ENCODE measurements at places on chromosomes 1 and 21.

DNA sequence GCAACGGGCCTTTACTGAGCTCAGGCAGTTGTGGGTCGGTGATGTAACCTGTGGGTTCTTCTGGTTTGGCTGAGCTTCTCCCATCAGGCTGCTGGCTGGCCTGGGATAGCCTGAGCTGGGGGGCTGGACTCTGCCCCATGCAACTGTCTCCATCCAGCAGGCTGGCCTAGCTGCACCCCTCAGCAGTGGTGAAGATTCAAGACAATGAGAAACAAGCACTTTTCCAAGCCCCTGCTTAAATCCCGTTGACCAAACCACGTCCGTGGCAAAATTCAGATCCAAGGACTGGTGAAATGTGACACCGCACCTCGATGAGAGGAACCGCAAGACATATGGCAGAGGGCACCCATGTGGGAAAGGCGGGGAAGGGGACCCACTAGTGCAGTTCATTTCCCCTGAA lies 25.6 kb downstream of the PRSS38 start:
- no peak for DNase-seq

DNA sequence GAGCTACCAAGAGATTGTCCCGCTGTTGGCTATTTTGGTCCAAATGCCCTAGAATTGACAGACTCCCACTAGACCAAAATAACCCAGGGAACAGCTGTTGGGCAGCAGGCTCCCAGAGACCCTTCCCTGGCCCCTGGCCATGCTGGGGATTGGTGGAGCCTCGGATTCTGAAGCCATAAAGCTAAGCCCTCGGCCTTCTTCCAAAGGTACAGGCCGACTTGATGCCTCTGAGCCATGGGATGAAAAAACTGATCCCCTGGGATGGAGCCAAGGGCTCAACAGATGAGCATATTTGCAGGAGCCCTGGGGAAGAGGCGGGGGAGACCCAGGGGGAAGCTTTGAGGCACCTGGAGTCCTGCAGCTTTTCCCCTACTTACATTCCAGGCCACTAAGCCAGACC lies 1.0 kb upstream of the LRRC38 start:
- no peak for DNase-seq

- DNase-seq: no peak
Measured at GRCh38 chr1:240423246-240423924, 188.6 kb downstream of the GREM2 start.

- DNase-seq: peak; percentile 37
Measured at GRCh38 chr1:221837896-221838295, 96.0 kb upstream of the DUSP10 start.

DNA sequence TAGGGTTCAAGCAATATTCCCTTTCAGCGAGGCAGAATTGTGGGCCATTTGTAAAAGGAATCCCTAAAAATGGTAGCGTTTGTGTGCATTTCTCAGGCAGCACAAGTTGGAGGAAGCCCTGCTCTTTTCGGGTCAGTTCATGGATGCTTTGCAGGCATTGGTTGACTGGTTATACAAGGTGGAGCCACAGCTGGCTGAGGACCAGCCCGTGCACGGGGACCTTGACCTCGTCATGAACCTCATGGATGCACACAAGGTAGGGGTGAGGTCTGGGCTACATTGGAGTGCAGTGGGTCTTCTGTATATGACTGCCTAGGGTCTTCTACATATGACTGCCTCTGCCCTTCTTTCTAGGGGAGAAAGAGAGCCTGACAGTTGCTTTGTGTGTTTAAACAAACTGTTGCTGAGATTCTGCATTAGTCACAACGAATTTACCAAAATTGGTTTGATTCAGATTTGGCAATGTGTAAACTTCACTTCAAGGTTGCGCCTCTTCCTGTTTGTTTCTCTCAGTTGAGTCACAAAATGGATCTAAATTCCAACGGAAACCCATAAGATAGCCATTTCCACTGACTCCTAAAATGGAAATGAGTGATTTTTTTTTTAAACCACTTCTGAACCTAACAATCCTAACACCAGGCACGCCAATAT lies 40.4 kb upstream of the BMP8A start:
- peak; percentile 5 for DNase-seq

DNA sequence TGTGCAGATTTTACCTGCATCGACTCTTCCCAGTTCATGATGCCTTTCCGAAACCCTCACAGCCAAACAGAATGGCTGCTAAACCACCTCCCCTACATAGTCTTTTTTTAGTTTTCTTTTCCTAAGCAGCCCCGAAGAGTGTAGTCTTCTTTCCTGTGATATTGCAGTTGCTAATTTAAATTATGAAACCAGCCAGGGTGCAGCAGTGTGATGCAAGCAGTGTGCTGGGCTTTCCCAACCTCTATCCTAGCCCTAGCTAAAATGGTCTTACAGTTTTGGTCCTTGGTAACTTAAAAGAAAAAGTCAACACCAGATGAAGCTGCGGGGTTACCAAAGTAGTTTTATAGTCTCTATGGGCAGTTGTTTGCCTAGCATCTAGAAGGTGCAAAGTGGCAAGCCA lies 82.0 kb upstream of the GCLM start:
- DNase-seq: no peak

DNA sequence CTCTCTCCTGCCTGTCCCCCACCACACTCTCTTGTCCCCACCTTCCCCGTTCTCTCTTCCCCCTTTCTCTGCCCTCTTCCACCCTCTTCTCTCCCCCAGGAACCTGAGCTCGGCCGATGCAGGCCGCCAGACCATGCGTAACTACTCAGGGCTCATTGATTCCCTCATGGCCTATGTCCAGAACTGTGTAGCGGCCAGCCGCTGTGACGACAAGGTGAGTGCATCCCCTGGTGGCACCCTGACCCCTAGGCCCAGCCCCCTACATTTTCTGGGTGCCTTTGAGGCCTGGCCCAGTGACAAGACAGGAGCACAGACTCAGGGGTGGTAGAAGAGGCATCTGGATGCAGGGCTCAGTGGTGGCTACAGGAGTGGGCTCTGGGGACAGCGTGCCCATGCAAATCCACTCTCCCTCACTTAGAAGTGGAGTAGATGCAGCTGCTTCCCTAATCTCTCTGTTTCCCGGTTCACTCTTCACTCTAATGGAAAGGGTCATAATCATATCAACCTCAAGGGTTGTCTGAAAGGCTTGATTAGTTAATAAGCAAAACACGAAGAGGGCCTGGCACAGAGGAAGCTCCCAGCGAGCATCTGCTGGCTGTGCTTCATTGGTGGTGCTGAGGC lies 37.0 kb downstream of the PKP1 start:
- no peak for DNase-seq

GRCh38 chr1:228156515-228156881 lies 6.8 kb downstream of the GJC2 start:
- no peak for DNase-seq

DNA sequence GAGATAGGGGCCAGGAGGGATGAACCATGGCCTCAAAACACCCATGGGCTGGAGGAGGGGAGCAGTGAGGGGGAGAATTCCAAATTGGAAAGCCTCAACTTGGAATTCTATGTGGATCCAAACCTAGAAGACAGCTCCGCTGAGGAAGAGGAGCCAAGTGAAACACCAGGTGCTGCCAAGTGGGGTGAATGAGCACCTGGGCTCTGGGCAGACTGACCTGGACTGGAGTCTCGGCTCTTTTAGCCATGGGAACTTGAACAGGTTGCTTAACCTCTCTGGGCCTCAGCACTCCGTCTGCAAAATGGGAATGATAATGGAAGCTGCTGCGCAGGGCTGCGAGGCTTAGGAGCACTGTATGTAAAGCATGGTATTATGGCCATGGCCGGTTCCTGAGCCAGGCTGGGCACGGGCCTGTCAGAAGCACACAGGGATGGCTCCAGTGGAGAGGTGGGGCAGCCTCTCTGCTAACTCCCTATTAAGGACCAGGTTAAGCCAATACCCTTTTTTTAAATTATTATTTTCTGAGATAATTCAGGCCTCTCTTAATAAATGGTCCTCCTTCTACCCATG lies 81.5 kb downstream of the SYT2 start:
- DNase-seq: no peak

DNA sequence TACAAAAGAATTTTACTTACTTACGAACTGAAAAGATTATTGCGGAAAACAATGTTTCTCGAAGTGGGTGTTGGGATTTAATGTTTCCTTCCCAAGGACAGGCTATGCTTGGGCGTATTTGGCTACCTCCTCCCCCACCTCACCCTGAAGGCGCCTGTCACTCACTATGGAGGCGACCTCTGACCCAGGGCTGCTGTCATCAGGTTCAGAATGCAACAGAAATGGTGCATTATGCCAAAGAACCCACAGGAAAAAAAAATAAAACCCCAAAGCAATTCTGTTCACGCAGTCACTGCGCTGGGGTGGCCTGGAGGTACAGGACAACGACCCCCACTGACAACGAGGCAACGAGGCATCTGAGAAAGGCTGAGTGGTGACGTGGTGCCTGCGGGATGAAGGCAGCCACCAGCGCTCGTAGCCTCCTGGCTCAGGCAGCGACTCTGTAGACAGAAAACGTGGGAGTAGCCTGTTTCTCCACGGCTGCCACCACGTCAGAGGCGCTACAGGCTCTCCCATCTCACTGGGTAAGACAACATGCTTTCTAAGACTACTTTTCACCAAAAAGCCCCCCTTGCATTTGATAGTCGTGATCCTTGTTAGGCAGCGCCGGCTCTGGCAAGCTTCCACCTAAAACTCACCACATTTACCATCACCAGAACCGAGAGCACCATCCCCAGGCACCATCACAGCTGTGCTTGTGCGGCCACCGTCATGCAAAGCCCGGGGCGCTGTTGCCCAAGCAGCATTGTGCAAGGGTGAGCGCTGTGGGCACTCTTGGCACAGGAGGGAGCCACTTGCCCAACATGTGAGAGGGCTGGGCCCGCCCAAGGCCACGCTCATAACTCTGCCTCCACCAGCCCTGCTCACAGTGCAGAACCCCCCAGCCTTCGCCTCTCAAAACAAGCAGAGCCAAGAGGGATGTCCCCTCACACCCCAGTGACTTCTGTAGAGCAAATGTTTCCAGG lies 14.3 kb downstream of the NADK start:
- no peak for DNase-seq

- no peak for DNase-seq
Measured at GRCh38 chr1:10740123-10740522, 56.3 kb downstream of the CASZ1 start.

- DNase-seq: no peak
Measured at GRCh38 chr1:231393668-231394067, 28.4 kb downstream of the EGLN1 start.

DNA sequence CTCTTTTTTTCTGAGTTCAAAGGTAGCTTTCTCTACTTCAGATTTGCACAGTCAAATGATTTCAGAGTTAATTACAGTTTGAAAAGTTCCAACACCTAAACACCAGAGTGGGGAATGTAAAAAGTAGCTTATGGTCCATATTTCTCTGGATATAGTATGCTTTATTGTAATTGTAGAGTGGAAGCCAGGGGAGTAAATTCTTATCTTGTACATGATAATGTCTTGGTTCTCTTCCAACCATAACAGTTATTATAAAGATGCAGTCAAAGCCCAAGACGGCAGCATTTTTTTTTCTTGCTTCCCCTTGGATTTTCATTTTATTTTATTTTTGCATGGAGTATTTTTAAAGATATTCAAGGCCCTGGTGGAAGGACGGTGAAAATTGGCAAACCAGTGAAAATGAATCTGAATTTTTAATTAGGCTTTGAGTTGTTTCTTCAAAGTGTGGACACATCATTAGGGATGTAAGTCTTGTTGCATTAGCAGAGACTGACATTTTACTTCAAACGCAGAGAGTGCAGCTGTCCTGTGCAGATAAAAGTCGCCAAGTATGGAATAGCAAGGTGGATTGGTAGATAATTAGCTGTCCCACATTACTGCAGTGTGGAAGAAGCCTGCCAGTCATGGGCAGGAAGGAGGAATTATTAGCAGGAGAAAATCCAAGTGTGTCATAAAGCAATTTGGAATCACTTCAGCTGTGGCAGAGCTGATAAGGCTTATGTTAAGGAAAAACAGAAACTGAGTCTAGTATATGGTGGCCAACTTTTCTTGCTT lies 11.3 kb downstream of the CACHD1 start:
- no peak for DNase-seq

DNA sequence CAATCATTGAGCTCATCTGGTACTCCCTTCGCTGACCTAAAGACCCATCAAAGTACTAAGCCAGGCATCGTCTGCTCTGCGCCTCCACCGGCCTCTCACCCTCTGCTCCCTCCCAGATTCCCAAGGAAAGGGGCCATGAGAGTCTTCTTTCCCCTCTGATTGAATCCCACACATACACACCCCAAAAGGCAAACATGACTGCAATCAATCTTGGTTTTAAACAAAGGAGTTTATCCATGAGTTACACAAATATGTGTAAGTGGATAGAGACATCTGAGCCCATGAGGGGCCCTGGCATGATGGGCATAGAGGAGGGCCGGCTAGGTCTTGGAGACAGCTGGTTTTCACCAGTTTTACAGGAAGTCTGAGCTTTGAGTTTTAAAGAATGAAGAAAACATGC lies 50.9 kb downstream of the CAPN2 start:
- no peak for DNase-seq

- DNase-seq: no peak
Measured at GRCh38 chr21:45726438-45726837, 82.9 kb downstream of the PCBP3 start.

- peak; percentile 81 for DNase-seq
Measured at GRCh38 chr1:159188375-159188788, 16.3 kb upstream of the ACKR1 start.

GRCh38 chr1:54091666-54092065 lies 38.3 kb downstream of the TCEANC2 start:
- no peak for DNase-seq

DNA sequence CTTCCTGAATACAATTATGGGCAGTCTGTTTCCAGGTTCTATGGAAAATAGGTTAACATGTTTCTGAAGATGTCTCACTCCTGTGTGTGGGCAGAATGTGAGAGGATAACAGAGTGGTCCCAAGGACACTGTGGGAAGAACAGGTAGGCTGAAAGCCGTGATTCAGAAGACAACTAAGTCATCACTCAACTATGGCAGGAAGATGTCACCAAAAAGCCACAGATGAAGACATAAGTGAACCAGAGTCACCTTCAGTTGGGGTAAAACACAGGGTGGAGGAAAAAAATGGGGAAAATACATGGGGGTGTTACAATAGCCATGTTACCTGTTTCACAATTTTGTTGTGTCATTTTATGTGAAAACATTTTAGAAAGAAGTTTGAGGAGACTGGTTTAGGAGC lies 75.1 kb downstream of the UCHL5 start:
- DNase-seq: no peak

GRCh38 chr1:55854911-55855310 lies 639.7 kb upstream of the USP24 start:
- DNase-seq: no peak
